A673 (cell line): ENCODE measurements at places on chromosomes 2 and 18. TPM values are rescaled to one million over a fixed set of nuclear protein-coding genes. Genes with fewer than 3 reads are reported as not detected.

Gene AAMP
- total RNA-seq = 74.7 and 78.8 TPM in 2 replicates

GRCh38 chr2:239344857-239345216 lies 56.0 kb downstream of the HDAC4 start:
- DNase-seq = no peak

Gene EMILIN2
- 22.9 and 23.4 TPM in 2 replicates for total RNA-seq

GRCh38 chr2:237389831-237390230 lies 24.1 kb downstream of the COL6A3 start:
- no peak for DNase-seq

Gene SERPINB13
- 0.49 and 0.50 TPM in 2 replicates for total RNA-seq

GRCh38 chr2:38079116-38080052 lies 3.4 kb upstream of the CYP1B1 start:
- DNase-seq = no peak

Gene SIX2
- not detected in 2 replicates for total RNA-seq

DNA sequence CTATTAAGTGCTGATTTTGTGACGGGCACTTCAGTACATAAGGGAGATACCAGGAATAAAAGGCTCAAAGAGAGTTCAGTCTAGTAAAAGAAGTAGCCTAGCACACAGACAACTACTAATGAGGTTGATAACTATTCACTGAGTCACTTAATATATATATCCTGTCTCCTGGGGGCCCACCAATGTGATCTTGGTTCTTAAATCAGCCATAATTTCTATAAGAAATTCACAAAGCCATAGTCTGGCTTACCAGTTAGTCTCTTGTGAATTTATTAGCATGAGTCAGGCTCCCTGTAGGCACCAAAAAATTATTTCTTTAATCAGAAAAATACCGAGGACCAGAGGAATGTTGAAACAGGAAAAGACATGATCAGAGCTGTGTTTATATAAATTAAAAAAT lies 10.4 kb downstream of the KCNE4 start:
- DNase-seq = peak; percentile 93

GRCh38 chr2:234211797-234212196 lies 161.3 kb downstream of the SPP2 start:
- DNase-seq = no peak
